ENCODE measurements at places on chromosomes 12 and 14.

DNA sequence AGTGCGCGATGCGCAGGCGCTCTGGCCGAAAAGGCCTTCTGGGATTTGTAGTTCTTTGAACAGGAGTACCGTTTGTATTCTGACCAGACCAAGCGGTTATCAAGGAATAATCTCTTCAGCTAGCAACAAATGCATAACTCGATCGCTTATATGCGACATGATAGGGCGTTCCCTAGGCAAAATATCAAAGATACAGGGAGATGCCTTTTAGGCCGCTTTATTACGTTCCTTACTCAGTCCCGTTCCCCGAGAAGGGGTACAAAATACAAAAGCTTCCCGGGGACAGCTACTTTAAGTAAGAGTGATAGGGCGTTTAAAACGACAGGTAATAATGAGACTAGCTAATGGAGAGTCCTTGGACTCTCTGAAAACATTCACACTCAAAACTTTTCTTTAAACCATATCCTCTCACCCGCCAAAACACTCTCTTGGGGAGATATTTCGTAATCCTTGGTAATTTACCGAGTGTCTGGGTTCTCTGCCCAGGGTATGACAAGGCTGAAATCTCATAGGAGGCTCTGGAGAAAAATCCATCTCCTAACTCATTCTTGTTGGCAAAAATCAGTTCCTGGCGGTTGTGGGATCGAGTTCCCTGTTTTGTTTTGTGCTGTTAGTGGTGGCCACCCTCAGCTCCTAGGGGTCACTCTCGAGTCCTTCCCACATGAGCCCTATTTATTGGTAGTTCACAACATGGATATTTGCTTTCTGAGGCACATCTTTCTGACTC lies 412 bp upstream of the SNW1 start:
- no peak for DNase-seq

DNA sequence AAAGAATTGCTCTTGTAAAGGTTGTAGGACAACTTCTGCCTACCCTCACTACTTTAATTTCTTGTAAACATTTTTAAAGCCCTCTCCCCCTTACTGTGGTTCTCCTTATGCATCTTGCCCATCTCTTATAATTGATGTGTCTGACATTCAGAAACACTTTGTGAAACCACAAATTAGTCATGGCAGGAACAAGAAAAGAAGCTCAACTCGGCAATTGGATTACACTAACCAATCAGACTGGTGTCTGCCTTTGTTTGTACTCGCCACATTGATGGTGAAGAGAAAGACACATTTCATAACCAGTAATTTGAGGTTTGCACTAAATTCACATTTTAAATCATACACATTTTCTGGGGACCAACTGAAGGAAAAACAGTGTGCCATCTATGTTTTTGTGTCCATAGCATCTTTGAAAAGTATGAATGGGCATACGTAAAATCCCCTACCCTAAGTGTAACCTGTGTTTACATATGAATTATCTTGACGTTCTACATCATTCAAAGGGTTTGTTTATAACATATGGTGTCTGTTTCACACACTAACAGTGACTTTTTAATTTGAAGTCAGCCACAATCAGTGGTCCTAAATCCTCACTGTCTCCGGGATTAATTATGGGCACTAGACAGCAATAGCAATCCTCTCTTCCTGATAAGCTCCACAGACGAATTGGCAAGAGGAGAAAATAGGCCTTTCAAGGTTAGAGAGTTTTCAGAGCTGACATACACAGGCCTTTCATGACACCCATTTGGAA lies 49.9 kb downstream of the OTX2 start:
- no peak for DNase-seq

DNA sequence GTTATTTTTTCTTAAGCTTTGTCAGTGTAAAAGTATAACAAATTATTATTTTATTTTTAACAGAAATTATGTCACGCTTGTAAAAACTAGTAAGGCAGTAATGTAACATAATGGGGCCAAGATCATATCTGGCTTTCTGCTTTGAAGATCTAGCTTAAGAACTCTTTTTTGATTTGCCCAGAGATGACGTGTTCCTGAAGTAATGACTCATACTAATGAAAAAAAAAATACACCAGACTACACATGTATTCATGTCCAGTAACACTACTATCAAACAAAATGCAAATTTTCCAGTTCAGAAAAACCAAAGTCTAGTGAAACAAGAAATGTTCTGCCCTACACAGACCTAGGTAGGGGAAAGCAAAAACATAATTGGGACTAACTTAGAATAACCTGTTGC lies 432.2 kb upstream of the ATXN7L3B start:
- peak; percentile 13 for DNase-seq

- no peak for DNase-seq
These were observed 12.6 kb downstream of the EFCAB11 start for GRCh38 chr14:89941830-89942377.

DNA sequence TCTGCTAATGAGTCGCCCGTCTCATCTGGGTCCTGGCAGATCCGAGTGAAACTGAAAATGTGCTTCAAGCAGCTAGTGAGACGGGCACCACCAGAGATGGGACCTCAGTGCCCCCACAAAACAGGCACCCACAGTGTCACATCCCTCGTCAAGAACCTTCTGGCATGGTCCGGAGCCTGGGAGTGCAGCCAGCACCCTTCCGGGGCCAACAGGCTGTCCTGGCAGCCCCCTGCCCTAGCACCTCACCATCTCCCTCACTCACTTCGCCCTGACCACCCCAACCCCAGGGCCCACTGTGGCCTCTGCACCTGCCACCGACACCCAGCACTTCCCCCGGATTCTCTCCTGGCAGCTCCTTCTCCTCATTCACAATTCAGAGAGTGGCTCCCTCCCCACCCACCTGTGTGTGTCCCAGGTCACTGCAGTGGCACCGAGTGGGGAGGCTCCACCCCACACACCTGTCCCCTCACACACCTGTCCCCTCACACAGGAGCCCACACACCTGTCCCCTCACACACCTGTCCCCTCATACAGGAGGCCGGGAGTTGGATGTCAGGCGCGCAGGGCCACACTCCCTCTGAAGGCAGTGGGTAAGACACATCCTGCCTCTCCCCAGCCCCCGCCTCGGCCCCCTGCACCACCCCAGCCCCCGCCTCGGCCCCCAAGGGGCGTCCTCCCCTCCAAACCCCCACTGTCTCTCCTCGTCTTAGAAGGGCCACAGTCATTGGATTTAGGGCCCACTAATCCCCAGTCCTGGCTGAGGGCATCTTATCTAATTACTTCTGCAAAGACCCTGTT lies 7.9 kb downstream of the GALNT9 start:
- no peak for DNase-seq

GRCh38 chr14:102280376-102280962 lies 24.5 kb downstream of the MOK start:
- no peak for DNase-seq

DNA sequence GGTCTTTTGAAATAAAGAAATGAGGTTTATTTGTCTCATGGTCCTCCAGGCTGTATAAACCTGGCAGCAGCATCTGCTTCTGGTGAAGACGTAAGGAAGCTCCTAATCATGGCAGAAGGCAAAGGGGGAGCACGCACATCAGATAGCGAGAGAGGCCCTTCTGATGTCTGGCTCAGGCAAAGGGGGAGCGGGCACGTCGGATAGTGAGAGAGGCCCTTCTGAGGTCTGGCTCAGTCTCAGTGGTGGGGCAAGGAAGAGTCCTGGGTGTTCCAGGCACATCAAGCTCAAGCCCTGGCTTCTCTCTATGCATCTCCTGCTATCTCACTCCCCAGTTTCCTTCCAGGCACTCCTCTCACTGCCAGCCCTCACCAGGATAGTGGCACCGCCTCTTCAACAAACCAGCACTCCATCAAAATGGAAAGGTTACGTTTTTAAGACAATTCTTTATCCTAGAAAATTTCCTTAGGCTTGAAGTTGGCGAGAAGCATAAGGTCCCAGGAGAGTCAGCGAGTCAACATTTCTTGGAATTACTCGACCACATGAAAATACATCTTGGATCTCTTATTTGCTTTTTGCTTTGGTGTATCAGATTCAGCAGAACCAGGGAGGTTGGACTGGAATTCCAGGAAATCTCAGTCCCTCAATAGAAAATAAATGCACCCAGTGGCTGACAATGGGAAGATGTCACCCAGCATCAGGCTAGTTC lies 189.6 kb upstream of the TMEM132C start:
- no peak for DNase-seq

DNA sequence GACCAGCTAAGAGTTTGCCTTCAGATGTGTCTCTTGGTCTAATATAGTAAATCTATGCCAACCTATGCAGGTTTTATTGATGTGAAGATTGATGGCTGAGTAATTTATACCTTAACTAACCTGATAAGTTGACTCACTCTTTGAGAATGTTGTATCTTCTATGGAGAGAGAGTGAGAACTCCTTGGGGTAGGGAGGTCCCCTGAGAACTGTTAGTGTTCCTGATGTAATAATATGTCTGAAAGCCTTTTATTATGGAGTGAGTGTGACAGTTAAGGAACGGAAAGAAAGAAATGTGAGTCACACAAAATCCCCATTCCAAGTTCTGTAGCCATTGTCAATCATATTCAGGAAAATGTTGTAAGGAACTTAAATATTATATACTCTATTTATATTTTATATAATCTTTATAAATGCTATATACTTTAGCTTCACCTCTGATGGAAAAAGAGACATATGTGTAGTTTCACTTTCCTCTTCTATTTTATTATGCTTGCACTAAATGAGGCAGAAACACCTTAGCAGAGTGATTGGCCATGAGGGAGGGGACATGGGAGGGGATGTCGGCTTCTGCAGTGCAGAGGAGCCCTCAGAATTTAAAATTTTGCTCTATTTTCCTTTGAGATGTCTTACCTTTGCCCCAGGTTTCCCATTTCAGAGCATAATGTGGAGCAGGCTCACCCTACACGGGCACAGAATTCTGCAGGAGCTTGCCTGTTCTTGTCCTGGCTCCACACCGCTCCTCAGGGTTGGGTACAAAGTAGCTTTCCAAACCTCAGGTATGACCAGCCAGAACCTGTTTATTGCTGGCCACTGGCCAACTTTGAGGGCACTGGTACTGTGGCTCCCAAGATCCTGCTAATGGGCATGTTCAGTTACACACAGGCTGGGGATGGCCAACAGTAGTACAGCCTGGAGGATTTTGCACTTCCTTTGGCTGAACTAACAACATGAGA lies 57.7 kb downstream of the ARF6 start:
- DNase-seq: peak; percentile 68

GRCh38 chr12:49792976-49793580 lies 35.1 kb downstream of the NCKAP5L start:
- DNase-seq: no peak

- DNase-seq: no peak
These were observed 85.2 kb upstream of the ZFP36L1 start for GRCh38 chr14:68877993-68878575.

- DNase-seq: no peak
These were observed 664.7 kb downstream of the SLC6A15 start for GRCh38 chr12:84247931-84248330.

DNA sequence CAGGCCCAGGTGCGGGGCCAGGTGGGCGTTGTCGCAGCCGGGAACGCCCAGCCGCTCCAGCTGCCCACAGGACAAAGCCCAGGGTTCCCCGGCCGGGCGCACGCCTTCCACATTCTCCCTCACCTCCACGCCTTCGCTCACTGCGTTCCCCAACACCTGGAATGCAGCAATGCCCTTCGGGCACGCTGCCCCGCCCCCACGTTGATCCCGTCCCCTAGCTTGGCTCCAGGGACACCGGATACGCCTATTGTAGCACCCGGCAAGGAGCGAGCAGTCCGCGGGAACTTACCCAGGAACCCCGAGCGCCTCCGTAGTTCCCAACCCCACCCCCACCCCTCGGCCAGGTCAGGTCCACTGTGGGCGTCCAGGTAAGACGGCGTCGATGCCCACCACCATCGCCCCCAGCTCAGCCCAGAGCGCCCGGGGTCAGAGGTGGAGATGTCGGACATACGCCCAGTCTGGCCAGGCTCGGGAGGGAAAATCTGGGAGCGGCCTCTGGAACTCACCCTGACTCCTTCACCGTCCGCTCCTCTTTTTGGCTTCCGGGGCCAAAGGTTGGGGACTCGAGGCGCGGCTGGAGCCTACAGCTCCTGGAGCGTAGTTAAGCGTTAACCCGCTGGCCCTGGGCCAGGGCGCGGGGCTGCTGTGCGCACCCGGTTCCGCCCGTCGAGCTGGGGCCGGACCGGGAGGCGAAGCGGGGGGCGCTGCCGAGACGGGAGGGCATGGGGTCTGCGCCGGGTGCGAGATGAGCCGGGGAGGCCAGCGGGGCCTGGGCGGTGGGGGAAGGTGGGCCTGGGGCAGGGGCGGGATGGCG lies 594 bp upstream of the CEP170B start:
- peak; percentile 36 for DNase-seq

- DNase-seq: peak; percentile 59
These were observed 2.1 kb downstream of the SAMD4A start for GRCh38 chr14:54568821-54569595.

DNA sequence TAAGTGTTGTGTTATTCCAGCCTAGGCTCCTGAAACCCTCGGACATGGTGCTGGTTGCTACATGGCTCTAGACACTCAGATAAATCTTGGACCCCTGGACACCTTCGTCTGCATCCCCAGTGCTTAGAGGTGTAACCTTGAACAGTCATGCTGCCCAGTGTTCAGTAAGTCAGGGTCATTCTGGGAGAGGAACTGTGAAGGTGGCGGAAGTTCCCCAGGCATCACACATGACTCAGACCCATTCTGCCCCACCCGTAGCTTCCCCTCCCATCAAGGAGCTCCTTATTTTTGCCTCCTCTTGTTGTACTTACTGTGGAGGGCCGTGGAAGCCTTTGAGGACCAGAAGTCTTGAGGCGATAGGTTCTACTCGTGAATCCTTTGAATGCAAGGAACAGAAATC lies 18.1 kb upstream of the SSPN start:
- no peak for DNase-seq

- peak; percentile 52 for DNase-seq
These were observed 61.4 kb downstream of the MYF5 start for GRCh38 chr12:80778005-80778541.

GRCh38 chr12:97714107-97714563 lies 251.5 kb downstream of the RMST start:
- no peak for DNase-seq

DNA sequence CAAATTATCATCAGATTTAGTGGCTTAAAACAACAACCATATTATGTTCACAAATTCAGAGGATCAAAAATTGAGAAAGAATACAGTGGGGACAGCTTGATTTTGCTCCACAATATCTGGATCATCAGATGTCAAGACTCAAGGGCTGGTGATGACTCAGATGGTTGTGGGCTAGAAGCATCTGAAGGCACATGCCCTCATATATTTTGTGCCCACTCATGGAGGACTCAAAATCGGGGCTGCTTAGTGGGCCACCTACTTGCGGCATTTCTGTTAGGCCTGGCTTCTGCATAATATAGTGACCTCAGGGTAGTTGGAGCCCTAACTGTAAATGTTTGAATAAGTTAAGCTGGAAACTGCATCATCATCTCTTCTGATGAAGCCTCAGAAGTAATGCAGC lies 584.5 kb downstream of the SLC16A7 start:
- DNase-seq: no peak

DNA sequence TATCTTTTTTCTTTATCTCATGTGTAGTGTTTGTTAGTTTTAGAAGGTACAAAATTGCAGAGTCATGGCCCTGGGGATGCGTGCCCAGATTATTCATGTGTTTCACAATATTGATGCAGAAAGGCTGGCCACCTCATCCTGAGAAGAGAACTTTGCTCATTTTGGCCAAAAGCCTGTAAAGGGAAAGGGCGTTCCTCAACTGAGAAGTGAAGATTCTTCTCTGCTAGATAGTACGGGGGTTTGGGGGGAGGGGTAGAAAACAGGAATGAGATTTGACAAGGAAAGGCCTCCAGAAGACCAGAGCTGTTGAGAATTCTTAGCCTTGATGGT lies 1.7 kb downstream of the MGST1 start:
- peak; percentile 5 for DNase-seq

GRCh38 chr14:37343307-37344094 lies 145.8 kb downstream of the MIPOL1 start:
- no peak for DNase-seq

GRCh38 chr12:27965411-27965810 lies 7.1 kb downstream of the PTHLH start:
- no peak for DNase-seq
